ENCODE measurements at places on chromosomes 1 and 21.

DNA sequence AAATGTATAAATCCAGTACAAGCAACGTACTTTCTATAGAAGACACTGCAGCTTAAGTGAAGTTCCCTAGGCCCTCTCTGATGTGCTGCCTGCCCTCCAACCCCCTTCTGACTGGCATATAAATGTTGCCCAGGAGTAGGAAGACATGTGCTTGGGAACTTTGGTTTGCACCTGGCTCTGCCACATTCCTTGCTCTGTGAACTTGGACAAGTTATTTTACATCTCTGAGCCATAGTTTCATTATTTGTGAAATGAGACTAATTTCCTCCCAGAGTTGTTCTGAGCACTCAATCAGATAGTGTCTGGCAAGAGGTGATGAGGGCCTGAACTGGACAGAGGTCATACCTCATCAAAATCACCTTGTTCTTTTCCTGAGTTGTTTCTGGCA, 3.5 kb upstream of the PHC2 start:
- no peak for DNase-seq

DNA sequence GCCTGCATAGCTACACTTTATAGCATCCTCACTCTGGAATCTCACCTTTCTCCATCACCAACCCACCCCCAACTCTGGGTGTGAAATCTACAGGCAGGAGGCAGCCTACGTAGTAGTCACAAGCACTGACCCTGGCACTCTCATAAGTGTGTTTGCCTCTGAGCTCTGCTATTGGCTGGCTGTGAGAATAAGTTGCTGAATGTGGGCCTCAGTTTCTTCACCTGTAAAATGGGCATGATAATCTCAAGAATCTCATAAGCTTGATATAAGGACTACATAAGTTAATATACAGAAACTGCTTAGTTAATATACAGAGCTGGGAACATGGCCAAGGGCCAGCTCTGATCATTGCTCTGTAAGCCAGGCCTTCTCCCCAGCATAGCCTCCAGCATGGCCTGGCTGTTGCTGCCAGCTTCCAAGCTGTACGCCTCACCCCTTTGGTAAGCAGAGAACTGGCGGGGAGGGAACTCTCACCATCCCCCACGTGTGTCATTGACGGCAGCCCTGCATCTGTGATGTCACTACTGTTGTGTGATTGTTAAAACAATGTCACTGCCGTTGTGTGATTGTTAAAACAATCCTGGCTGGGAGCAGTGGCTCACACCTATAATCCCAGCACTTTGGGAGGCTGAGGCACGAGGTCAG, 53.3 kb downstream of the SYF2 start:
- no peak for DNase-seq

DNA sequence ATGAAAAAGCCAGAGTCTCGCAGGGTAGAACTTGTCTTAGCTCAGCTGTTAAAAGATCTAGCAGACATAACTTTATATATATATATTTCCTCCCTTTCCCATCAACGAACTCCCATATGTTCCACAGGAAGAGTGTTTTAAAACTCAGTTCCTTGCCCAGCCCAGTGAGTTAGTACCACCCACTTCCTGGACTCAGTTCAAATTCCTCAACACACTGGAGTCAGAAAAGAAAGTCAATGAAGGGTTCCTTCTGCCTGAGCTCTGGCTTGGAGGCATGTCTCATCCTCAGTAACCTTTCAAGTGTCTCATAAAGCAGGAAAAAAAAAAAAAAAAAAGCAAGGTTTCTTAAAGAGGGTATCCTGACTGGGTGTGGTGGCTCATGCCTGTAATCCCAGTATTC, 15.6 kb downstream of the TPM3 start:
- peak; percentile 38 for DNase-seq

DNA sequence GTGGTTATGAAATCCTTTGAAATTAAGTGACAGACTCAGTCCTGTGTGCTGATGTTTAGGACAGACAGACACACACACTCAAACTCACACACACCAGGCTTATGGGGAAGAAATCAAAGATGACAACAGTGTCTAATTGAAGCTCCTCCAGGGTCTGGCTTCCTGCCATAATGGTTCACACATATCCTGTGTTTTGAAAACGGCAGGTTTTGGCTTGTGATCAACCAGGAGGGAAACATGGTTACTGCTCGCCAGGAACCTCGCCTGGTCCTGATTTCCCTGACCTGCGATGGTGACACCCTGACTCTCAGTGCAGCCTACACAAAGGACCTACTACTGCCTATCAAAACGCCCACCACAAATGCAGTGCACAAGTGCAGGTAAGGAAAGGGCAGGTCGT, 4.6 kb downstream of the MTARC1 start:
- DNase-seq: no peak

GRCh38 chr1:233102341-233102740, 151.9 kb downstream of the NTPCR start:
- DNase-seq: no peak

DNA sequence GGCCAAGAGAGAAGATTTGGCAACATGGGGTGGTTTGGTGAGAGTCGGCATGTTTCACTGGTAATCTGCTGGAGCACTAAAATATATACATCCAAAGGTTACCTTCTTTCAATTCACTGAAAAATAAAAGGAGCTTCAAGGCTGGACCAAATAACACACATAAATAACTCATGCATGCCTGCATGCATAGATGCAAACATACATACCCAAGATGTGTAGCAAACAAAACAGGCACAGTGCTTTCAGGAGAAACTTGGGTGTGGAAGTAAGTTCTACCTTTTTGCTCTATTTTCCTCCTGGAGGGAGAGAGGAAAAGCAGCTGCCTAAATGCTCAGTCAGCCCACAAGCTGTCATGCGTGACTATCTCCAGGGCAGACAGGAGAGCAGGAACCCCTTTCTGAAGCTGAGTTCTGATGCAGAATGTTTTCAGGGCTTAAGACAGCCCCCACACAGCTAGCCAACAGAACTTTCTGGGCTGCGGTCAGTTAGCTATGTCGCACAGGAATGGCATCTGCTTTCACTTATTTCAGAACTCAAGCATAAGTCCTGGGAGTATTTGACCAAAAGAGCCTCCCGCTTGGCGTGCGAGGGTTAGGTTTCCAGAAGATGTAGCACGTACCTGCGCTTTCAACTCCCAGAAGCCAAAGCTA, 166.2 kb downstream of the TOMM20 start:
- peak; percentile 87 for DNase-seq

- DNase-seq: no peak
Measured at GRCh38 chr21:43986544-43987451, 25.3 kb upstream of the TRAPPC10 start.

GRCh38 chr1:147627435-147628110, 42.8 kb downstream of the ACP6 start:
- DNase-seq: no peak

GRCh38 chr1:178434899-178435435, 61.8 kb downstream of the CLEC20A start:
- no peak for DNase-seq

DNA sequence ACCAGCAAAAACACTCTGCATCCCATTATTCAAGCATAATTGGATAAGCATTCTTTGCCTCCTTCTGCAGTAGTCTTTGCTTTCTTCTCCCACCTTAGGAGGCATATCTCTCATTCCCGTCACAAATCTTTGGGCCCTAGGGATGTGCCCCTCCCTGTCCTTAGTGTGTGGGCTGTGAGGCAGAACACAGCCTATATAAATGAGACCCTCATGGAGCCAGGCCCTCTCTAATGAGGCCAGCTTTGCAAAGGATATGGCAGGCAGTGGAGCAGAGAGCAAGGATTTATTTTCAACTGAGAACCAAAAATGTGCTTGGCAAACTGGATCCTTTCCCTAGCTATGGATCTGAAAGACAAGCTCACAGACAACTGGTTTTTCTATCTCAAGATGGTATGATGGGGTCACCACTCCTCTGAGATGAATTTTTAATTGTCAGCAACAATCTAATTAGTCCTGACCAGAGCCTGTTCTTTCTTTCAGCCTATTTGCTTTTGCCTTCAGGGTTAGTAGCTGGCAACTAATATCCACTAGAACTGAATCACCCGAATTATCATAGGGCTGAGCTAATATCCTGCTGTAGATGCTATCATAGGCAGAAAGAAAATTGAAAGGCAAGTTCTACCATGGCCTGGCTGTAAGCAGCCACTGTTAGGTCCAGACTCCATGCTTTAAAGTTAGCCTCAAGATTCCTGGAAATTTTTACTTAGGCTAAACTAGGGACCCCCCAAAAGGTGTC, 134.2 kb downstream of the SYT2 start:
- DNase-seq: no peak

DNA sequence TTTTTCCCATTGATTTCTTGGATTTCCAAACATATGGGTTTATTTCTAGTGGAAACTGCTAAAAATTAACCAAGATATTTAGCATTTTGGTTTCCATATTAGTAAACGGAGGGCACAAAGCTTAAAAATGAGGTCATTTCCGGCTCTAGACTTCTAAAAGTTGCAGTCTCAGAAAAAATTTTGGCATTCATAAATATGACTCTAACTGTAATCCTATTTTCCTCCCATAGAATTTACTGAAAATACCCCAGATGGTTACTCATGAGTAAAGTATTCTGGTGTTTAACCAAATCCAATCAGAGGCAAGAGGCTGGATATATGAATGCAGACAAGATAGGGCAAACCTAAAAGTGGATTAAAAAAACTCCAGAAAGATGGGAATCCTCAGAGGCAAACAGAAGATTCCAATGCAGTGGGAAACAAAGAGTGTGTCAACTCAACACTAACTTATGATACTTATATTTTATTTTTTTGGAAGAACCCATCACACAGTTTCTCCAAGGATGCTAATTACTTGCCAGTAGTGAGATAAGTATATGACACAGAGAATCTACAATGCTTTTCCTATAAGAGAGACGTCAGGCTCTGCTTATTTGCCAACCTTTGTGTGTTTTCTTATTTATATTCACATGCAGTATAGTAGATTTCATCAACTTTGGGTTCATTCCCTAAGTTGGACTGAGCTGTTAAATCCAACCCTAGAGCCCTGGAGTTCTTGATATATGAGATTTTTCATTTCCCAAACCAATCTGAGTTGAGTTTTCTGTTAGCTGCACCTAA, 90.1 kb upstream of the BCL10 start:
- DNase-seq: no peak

DNA sequence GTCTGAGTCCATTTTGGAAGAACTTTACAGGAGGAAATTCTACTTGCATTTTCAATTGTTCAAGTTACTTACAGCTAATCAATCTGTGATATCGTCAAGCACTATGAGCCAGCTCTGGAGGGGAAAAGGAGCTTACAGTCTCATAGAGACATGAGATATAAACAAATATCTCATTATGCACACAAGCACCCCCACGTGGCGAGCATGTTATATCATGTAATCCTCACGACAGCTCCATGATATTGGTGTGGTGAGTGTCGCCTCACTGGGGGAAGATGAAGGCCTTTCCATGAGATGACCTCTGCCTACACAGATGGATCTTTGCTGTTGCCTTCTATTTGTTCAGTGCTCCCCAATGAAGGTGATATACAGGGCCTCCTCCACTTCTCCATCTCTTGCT, 34.6 kb downstream of the TNR start:
- DNase-seq: no peak

- DNase-seq: no peak
Measured at GRCh38 chr1:31372051-31372450, 825 bp downstream of the FABP3 start.

- no peak for DNase-seq
Measured at GRCh38 chr1:206579747-206580437, 32.4 kb downstream of the EIF2D start.

DNA sequence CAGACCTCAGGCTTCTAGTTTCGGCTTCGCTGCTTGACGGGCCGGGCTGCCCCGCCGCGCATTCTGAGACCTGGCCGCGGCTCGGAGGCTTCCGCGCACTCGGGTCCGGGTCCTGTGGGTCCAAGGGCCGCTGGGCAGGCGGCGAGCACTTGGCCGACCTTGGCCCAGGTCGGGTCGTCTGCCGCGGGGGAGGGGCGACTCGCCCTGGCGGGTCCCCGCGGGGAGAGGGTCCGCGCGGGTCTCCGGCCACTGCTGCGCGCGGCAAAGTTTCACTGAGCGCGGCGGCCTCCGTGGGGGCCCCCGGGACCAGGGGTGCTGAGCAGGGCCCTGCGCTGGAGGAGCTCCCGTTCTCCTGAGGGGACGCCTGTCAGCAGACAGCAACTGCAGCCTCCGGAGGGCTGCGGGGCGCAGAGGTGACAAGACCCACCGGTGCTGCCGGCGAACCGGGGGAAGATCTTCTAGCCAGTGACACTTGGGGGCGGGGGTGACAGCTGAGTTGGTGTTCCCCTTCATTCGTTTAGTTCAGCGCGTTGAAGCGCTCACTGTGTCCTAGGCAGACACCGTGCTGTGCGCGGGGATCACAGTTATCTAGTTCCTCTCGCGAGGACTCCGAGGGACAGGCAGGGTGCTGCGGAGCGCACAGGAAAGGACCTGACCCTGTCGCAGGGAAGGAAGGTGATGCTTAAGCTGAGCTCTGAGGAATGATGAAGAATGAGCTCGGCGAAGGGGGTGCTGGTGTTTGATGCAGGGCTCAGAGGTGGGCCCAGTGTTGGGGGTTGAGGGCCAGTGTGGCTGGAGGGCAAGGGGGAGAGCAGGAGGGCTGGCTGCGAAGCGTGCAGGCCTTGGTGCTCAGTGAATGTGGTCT, 725 bp downstream of the MTFR1L start:
- DNase-seq: peak; percentile 17

- DNase-seq: no peak
Measured at GRCh38 chr21:42862774-42863503, 16.4 kb downstream of the WDR4 start.

- DNase-seq: no peak
Measured at GRCh38 chr21:39180429-39181019, 2.7 kb downstream of the PSMG1 start.

DNA sequence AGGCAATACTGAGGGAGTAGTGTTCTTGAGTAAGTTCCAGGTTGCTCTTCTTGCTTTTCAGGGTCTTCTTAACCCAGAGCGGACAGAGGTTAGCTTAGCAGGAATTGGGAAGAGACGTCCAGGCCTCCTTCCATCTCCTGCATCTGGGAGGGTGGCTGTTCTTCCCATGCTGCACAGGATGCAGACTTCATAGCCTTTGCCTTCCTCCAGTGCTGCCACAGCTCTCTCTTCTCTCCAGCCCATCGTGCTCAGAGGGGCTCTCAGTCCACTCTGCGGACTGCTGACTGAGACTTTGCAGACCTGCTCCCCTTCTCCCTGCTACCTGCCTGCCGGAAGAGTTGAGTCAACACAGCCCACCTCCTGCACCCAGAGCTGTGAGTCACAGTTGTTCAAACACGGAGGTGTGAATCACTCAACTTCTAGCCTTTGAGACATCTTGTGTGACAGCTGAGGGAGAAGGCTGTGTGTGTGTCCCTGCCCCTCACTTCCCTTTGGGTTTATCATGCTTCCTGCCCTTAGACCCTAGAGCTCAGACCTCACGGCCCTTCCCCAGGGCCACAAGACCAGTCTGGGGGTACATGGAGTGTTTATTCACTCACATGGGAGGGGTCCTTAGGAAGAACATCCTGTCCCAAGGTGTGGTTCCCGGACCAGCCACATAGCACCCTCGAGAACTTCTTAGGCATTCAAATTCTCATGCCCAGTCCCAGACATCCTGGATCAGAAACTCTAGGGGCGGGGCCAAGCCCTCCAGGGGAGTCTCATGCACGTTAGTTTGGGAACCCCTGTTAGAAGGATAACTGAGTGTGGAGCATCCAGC, 158.3 kb upstream of the CACNA1E start:
- no peak for DNase-seq

Data from skin of body (tissue), 3 donors.